ENCODE measurements at places on chromosomes 7 and 10.

DNA sequence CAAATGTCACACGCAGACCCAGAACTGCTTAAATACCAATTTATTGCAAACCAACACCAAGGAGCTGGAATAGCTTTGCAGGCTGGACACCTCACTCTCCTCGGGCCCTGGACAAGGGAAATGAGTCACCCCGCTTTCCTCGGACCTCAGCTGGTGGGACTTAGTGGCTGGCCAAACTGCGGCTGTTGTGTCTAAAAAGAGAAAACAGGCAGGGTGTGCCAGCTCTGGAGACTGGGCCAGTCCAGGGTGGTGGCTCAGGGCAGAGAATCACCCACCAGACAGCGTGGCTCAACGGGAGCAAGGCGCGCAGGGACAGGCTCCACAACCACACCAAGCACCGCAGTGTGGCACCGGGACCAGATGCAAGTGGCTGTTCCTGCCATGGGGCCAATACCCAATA, 58.2 kb upstream of the CAMK2B start:
- DNase-seq, result no peak

DNA sequence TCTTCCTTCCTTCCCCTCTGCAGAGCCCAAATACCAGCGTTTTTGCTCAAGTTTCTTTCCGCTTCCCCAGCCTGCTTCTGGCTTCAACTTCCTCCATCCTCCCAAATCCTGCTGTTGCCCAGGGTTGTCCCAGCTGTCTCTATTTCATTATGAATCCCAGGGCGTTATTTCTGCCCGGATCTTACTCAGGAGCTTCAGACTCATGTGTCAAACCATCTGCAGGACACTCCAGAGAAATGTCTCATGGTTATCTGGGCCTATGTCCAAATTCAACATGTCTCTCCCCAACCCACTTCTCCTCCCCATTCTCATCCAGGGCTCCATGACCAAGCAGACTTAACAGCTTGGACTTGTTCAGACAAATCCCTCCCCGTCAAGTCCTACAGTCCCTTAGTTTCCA, 15.6 kb downstream of the ARHGAP22 start:
- no peak for DNase-seq

- no peak for DNase-seq
Measured at GRCh38 chr7:148626828-148627227, 36.3 kb downstream of the C7orf33 start.

GRCh38 chr10:4770801-4771553, 55.0 kb upstream of the AKR1E2 start:
- no peak for DNase-seq
